ENCODE measurements at places on chromosomes 3 and 15.
A peak's percentile ranks its signal among the peaks of the same experiment; 100 is the strongest.

- DNase-seq, result no peak
Measured at GRCh38 chr3:8548502-8549275, 47.1 kb downstream of the LMCD1 start.

GRCh38 chr3:72482589-72483321, 365.5 kb downstream of the SHQ1 start:
- DNase-seq, result no peak

- no peak for DNase-seq
Measured at GRCh38 chr3:18732474-18732873, 307.3 kb upstream of the SATB1 start.

DNA sequence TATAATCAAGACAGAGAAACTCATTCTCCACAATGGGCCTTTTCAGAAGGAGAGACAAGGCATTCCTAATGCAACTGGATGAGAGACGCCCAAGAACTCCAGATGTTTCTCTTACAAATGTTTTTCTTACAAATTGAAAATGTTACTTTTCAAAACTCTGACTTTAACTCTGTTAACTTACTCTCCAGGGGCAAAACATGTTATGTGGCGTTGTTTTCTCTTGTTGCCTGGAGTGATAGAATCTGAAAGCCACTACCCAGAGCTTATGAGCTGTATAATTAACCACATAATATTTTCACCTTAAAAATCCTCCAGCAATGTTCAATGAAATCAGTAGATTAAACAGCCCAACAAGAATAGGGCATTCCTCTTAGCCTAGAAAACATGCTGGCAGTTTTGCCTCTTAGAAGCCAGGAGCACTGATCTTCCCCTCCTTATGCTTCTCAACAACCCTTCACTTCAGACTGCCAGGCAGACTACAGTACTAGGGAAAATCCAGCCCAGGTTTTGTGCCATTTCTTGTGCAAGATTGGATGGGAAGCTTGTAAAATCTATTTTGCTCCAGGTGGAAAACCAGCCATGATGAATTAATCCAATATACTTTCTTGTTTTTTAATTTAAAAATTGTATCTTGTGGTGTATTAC, 186.7 kb upstream of the GADL1 start:
- DNase-seq, result no peak

DNA sequence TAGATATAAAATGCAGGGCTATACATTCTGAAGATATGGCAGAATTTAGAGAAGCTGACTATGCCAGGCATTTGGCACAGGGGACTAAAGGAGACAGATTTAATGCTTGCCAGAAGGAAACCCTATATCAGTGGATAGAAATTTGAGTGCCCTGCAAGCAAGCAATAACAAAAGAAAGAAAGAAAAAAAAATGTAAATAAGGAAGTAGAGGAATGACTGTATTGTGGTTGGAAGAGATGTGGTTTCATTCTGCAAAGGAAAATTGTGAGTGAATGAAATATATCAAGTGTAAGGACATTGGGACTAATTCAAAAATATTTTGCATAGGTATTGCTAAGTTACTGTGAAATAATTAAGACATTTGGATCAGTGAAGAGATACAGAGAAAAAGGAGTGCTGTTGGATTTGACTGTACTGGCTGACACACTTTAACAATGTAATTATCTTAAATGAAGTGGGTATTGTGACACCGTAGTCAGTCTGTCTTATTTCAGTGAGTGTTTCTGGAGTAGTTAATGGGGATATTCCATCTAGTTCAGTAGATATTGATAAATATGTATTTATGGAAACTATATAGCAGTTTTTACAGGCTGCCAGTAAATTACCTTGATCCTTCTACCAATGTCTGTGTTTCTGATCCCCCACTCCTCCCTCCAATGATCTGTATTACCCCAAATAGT, 418.2 kb downstream of the CNTN4 start:
- no peak for DNase-seq

- DNase-seq, result no peak
Measured at GRCh38 chr15:25556136-25556535, 117.3 kb upstream of the UBE3A start.

GRCh38 chr3:131786386-131786785, 248.4 kb downstream of the CPNE4 start:
- no peak for DNase-seq

DNA sequence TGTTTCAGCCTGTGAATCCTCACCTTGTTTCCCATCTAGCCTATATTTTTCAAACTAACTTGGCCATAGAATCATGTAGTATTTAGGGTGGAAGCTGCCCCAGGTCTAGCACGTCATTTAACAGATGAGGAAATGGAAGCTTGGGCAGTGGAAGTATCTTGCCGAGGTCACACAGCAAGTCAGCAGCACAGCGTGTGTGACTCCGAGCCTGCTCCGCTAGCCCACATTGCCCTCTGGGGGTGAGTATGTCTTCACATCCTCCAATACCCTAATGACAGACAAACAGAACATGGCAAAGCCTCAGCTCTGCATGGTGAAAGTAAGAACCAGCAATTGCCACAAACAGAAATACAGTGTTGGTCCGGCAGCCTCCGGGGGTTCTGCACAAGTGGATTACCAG, 2.2 kb upstream of the CCR5 start:
- DNase-seq, result peak; percentile 34

- DNase-seq, result no peak
Measured at GRCh38 chr3:41178576-41178975, 20.7 kb upstream of the CTNNB1 start.

DNA sequence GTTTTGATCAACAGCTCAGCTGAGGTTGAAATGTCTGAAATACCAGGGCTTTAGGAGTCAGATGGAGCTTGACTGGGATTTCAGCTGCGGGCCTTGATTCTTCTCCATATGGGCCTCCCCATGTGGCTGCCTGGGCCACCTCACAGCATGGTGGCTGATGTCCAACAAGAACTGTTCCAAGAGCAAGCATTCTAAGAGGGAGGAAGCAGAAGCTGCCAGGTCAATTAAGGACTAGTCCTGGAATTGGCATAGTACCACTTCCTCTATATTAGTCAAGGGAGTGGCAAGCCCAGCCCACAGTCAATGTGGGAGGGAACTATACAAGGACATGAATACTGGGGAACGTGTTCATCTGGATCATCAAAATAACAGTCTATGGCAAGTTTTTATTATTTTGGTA, 181.7 kb upstream of the ANKRD28 start:
- DNase-seq, result no peak

DNA sequence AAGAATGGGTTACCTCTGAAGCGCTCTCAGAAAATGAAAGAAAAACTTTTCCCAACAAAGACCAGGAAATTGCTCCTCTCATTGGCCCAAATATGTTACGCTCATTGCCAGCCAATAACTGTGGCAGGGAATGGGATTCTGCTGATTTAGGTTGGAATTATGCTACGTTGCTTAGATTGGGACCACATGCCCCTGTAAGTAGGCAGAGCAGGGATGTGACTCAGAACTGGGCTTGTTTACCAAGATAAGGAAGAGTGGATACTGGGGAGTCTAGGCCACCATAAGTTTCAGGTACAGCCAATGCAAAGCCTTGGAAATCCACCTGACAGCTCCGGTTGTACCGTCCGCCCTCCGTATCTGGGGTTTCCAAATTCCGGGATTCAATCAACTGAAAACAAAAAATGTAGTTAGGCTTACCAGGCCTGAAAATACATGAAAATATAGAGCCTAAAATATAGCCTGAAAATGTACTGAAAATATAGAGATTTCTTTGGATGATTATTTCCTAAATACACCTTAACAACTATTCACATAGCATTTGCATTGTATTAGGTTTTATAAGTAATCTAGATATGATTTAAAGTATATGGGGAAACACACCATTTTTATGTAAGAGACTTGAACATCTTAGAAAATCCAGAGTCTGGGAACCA, 1.5 kb upstream of the TCF12 start:
- DNase-seq, result no peak

GRCh38 chr15:101482526-101483371, 6.8 kb downstream of the PCSK6 start:
- DNase-seq, result no peak

DNA sequence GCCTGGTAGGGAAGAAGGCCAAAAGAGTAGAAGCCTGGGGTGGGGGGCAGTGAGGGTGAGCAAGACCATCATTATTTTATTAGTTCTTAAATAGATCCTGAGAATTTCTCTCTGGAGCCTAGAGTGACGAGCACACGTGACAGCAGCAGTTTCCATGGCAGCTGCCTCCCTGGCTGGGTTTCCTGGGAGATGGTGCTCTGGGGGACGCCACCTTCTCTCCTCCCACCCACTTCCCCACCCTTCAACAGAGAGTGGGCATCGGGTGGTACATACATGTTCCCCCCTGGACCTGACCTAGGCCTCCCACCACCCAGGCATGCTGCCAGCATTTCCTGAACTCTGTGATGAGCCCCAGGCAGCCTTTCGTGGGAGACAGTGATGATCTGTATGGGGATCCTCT, 12.9 kb downstream of the CELF6 start:
- DNase-seq, result peak; percentile 57

DNA sequence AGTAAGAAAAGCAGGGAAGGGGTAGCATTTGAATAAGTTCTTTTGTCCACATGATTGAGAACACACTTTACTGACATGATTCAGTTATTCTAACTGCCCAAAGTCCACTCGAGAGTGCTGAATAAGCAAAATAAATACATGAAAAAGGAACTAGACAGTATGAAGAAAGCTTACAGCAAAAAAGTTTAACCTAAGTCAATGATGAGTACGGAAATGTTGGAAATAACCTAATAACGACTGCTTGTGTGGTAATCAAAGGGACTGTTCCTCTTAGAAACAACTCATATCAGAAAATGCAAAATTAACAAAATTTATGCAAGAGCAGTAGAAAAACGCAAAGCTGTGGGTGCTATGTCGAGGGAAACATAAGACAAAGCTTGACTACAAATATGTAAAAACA, 36.6 kb downstream of the DMXL2 start:
- no peak for DNase-seq
